GM23248 (cell line): ENCODE measurements at places on chromosomes 6 and 20. TPM values are rescaled to one million over a fixed set of nuclear protein-coding genes. Genes with fewer than 3 reads are reported as not detected.

DNA sequence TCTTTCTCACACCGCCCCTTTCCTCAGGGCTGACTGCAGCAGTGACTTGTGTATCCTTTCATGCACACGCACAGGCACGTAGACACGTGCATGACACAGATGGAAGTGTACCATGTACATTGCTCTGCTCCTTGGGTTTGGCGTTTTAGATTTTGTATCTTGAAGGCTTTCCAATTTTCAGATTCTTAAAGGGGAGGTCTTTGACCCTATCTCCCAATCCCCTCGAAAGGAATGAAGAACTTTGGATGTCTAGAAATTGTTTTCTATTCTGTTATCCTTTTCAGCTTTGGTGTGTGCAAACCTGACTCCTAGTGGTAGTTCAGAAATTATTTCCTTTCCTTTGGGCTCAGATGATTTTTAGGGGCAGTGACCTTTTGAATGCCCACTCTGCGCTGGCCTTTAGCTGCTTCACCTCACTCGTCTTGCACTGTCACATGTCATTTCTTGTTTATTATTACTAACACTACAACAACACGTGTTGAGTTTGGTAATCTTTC is 63.0 kb downstream of the HIVEP1 start:
- peak; percentile 25 for DNase-seq
- H3K36me3 ChIP-seq, result no peaks in the 10 kb centered on the region
- no peaks in the 10 kb centered on the region for H3K27me3 ChIP-seq
- H3K27ac ChIP-seq, result no peak overlapping the region

GRCh38 chr20:25686081-25687067 is 10.3 kb downstream of the ZNF337 start:
- no peak for DNase-seq
- H3K36me3 ChIP-seq, result peaks cover 6% of the 10 kb centered on the region; the same call in 1 of the 2 replicates
- H3K27ac ChIP-seq, result no peak overlapping the region
- H3K4me3 ChIP-seq, result no peak overlapping the region
- H3K4me1 ChIP-seq, result no peaks in the 10 kb centered on the region

Gene RALGAPA2
- polyA plus RNA-seq, result 0.90 and 1.3 TPM in 2 replicates

Gene IL17A
- not detected in 2 replicates for polyA plus RNA-seq

Gene MOG
- polyA plus RNA-seq, result not detected in 2 replicates

Gene PIGT
- 190 and 198 TPM in 2 replicates for polyA plus RNA-seq
